Activated T-cell treated with anti-CD3 and anti-CD28 coated beads for 4 hours (primary cell): ENCODE measurements at places on chromosomes 4 and X.

- DNase-seq, result no peak
Measured at GRCh38 chrX:142593361-142593862, 388.3 kb upstream of the MAGEC2 start.

DNA sequence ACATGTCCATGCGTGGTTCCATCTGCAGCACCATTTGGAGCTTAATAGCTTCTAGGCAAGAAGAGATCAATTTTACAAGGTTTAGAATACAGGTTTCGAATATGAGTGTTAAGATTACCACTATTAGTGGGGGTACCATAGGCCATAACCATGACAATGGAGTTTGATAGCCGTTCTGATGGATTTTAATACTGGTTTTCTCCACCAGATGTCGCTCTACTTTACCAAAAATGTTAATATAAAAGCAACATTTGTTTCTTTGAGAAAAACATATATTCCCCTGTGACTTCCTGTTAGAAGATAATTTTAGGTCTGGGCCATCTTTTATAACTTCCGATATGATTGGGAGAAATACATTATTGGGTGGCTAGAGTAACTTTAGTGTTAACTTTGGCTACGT lies 499.7 kb upstream of the POU3F4 start:
- no peak for DNase-seq

DNA sequence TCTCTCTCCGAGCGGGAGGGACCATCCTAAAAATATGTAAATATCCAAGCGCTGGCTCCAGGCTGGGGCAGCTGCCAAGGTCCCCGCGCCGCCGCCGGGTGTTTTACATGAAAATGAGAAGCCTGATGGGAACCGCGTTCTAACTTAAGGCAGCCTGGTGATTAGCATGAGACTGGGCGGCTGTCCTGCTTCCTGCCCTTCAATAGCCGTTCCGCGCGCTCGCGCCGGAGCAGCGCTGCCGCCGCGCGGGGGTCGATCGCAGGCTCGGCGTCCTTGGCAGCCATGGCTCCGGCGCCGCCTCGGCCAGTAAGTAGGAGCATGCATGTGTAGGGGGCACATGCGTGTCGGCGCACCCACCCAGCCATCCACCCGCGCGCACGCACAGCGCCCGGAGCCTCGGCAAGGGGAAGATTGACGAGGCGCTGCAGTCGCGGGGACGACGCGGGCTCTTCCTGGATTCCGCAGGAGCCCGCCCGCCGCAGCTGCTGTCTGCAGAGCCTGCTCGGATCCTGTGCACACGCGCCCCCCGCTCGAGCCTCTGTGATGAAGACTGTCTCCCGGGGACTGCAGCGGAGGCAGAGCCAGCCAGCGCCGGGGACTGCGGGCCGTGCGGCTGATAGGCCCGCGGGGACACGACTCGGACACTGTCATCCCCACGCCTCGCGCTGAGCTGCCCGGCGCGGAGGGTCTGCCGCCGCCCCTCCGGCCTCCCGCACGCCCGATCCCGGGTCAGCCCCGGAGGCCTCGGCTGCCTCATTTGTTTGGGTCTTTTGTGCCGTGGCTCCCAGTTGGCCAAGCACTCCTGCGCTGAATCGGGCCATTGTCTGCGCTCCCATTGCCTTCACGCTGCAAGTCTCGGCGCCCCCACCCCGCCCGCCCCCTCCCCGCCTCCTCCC lies 734 bp downstream of the STOX2 start:
- no peak for DNase-seq

DNA sequence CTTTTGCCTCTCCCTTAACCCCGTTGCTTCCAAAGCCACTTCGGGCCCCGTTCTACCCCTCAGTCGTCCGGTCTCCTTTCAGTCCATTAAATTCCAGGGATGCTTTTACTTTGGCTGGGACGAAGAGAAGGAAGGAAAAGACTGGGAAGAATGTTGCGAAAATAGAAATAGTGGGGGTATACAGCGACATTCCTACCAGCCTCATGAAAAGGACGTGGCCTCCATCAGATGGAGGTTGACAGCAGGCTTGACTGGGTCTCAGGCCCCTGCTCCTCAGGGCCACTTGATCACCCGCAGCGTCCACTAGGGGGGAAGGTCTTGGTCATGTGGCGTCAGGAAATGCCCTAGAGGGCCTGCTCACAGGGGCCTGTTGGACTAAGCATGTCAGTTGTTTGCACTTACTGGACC lies 657 bp upstream of the ANKRD50 start:
- DNase-seq, result no peak

GRCh38 chrX:154490021-154490413 lies 412 bp downstream of the SLC10A3 start:
- no peak for DNase-seq
